ENCODE measurements at places on chromosomes 12 and 14.

GRCh38 chr14:91817566-91818325 is 49.6 kb downstream of the TC2N start:
- DNase-seq, result no peak

DNA sequence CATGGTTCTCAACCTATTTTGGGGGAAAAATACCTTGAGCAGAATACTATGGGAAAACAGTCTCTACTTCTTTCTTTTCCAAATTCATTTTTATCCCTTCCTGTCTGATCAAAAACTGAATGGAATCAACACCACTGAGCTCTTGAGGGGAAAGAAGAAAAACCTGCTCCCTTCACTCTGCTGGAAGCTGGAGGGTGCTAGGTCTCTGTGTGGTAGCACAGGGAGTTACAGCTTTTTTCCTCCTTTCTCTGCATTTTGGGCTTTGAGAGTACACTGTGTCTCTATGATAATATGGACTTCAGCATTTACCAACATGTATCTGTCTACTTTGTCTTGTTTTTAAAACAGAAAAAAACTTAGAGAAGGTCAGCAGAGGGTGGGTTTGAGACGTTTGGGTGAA is 417.2 kb upstream of the SYT1 start:
- DNase-seq, result no peak

DNA sequence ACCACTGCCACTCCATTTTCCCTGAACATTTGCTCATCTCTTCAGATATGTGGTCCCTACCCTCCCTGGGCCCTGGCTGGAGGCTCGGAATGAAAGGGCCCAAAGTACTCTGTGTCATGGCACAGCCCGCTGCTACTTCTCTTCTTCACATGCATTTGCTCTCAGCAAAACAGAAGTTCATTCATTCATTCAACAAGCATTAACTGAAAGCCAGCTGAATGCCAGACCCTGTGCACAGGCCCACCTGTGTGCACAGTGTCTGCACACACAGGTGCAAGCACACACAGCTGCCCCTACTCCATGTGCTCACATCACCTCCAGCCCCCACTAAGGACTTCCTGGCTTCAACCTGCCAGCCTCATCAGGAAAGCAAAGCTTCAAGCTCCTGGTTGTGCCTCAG is 7.8 kb downstream of the WNT1 start:
- DNase-seq, result no peak

GRCh38 chr12:31220633-31221550 is 105.1 kb downstream of the SINHCAF start:
- DNase-seq, result no peak

- DNase-seq, result no peak
Observed at GRCh38 chr14:24130380-24130716, at the start of gene FITM1. FITM1 (plus strand) TSS chr14:24130659; CDS start chr14:24131564, 905 bp downstream.

GRCh38 chr14:51121096-51121495 is 26.2 kb upstream of the TRIM9 start:
- DNase-seq, result no peak

- DNase-seq, result no peak
Observed at GRCh38 chr14:77039285-77040058, 11.0 kb upstream of the IRF2BPL start.

- no peak for DNase-seq
Observed at GRCh38 chr14:92458136-92459029, 55.2 kb upstream of the RIN3 start.

DNA sequence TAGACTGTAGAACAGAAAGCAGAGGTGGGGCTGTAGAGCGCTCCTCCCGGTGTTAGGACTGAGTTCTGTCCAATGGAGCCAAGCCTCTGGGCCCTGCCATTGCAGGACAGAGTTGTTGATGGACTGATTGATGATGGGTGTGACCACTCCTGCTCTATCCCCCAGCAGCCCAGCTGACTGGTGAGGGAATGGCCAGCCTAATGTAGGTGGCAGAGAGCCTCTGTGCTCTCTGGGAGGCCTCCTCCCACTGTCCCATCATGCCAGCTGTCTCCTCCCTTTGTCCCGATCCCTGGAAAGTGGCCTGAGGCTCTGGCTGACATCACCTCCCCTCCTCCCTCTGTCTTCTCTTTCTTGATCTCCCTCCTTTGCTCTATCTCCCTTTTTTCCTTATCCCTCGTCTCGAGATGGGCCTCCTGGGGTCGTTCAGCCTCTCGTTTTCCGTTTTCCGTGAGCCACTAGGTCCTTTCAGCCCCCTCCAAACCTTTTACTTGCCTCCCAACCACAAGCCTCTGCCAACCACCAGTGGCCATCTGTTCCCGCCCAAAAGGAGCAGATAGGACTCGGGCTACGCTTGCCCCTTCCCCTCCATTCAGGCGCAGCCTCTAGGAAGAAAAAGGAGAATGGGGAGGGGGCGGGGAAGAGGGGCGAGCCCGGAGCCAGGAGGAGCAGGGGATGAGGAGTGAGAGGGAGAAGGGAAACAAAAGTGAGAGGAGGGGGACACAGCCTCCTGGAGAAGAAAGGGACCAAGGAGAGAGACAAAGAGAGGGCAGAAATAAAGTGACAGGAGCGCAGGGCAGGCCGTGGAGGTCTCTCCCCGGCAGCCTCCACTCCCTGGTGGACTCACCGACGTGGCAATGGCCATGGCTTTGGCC is 572 bp downstream of the EFS start:
- no peak for DNase-seq

DNA sequence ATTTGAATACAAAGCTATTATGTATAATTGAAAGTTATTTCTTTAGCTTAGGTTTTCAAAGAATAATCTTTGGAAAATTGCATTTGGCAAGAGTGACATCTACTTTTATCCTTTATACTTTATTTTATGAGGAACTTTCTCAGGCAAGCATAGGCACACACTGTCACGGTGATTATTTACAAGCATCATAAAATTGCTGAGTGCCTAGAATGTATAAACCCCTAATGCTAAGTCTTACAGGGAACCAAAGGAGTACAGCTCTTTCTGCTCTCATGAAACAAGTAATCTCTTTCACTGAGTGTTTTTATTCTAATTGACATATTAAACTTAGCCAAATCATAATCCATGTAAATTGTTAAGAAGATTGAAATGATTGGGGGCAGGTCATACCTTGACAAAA is 154.9 kb downstream of the FSCB start:
- no peak for DNase-seq

DNA sequence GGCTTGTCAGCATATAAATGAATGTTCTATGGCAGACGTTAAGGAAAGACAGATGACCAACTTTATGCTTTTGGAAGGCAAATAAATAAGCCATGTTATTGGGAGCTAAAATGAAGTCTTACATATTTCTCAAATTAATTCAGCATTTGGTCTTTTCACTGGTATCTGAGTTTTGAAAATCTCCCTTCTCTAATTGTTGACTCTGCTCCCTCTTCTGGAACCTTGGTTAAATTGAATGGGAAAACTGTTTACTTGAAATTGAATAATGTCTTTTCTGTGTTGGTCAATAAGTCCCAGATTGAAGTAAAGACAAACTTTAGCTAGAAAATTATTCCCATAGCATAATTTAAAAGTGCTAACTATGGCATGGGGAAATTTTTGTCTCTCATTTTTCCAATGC is 38.7 kb downstream of the LGR5 start:
- no peak for DNase-seq

DNA sequence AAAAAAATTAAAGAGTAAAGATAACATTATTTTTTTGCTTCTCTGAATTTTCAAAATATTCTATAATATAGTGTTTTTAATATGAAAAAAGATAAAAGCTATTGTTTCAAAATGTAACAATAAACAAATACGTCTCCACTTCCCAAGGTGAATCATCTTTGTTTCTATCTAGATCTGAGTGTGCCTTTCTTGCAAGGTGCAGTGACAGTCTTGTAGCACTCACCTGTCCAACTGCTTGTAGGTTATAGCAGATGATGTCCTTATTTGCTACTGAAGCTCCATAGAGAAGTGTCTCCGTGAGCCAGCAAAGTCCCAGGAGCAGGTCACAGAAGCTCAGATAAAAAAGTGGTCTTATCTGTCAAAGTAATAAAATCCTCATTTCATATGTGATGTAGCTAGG is 21.4 kb downstream of the TMEM116 start:
- no peak for DNase-seq

DNA sequence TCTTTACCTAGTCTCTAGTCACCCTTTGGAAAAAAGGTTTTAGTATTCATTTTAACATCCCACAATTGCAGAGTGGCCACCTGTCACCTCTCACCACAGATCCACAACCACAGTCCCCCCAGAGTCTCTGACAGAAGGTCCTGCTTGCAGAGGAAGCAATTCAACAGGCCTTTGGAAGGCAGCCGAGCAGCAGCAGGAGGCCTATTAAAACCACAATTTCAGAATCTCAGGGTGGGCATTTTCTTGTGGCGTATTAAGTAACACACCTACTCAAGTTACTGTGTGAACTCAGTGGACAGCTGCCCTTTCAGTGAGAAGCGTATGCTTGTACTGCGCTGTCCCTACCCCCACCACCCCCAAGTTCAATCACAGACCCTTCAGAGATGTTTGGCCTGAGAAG is 234.0 kb upstream of the HMGA2 start:
- DNase-seq, result no peak

GRCh38 chr12:23942841-23943240 is 6.6 kb downstream of the SOX5 start:
- DNase-seq, result no peak

DNA sequence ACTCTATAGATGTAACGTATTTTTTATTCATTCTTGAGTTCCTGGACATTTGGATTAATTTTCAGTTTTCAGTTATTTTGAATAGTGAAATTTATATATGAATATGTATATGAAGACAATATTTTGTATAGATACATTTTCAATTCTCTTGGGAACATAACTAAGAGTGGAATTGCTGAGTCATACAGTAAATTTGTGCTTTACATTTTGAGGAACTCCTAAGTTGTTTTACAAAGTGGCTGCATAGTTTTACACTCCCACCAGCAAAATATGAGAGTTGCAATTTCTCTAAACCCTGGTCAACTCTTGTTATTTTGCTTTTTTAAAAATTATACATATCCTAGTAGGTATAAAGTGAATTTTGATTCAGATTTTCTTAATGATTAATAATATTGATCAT is 1838.6 kb upstream of the SEL1L start:
- no peak for DNase-seq

DNA sequence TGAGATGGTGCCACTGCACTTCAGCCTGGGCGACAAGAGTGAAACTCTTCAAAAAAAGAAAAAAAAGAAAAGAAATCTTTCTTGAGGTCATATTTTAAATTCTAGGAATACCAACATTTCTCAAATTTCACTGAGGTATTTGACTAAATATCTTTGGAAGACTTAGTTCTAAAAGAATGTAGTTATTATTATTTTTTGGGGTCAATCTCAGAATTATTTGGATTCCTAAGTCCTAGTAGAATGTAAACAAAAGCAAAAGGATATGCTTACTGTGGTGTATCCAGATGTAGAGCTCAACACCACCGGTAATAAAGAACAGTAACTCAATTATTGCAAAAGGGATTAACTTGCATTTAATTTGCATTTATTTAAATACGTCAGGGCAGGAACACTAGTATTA is 25.0 kb downstream of the PRICKLE1 start:
- no peak for DNase-seq

GRCh38 chr12:4246116-4246515 is 27.4 kb upstream of the CCND2 start:
- no peak for DNase-seq

DNA sequence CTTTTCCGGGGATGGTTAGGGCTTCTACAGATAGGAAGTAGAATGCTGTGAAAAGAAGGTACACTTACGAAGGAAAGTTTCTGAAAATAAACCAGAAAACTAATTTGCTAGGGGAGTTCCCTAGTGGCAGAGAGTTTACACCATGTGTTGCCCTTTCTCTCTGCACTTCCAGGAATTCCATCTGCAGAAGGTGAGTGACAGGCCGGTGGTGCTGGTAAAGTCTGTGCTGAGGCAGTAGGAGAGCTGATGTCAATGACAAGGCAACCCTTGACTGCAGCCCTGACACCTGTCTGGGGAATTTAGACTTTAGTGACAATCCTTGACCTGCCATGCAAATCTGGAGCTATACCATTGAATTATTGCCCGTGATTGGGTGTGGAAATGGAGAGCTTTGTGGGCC is 687.8 kb downstream of the NRXN3 start:
- no peak for DNase-seq

DNA sequence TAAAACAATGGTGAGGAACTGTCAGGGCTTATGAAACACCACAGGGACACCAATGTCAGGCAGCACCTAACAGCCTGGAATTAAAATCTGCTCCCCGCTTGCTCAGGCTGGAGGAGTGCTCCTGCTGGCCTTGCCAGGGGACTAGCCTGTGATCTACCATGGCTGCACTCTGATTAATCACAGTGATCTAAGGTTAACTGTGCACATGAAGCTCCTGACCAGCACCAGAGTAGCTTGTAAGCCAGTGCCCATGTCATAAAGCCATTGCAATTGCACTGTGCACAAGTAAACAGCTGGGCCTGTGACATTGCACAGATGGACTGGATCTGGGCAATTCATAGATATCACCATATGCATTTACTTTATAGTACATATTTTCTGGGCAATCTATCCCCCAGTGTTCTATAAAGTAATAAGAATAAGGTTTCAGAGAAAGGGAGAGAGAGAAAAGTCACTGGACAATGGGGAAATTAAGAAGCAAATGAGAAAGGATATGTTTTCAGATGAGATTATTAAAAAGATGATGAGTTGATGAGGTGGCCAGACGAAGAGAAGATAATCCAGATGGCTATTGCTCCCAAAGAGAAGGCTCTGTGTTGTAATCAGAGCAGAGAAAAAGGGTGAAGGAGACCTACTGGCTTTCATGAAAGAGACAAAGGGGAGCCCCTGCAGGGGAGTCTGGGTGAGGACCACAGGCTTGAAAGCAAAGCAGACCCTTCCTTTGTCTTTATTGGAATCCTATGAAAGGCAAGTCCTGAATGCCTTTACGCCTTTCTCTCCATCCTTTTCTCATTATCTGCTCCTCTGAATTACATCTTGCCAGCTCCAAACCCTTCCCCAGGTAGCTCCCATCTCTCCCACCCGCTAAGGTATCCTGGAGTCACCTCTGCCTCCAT is 145.8 kb downstream of the SLC38A6 start:
- DNase-seq, result no peak

- DNase-seq, result no peak
Observed at GRCh38 chr12:19409376-19409775, 29.9 kb upstream of the AEBP2 start.

DNA sequence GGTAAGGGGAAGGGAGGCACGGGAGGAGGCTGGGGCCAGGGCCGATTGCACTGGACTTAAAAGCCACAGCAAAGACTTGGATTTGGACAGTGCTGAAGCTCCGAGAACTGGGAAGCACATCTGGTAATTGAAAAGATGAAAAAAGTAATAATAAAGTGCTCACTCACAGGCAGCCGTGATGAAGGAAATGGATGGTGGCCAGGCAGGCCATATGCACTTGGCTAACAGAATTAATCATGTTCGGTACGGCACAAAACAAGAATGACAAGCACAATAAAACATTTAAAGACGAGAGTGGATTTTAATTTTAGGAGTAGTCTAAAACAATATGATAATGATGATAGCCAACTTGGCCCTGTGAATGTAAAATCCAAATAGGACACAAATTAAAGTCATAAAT is 154.3 kb downstream of the VRK1 start:
- DNase-seq, result no peak

DNA sequence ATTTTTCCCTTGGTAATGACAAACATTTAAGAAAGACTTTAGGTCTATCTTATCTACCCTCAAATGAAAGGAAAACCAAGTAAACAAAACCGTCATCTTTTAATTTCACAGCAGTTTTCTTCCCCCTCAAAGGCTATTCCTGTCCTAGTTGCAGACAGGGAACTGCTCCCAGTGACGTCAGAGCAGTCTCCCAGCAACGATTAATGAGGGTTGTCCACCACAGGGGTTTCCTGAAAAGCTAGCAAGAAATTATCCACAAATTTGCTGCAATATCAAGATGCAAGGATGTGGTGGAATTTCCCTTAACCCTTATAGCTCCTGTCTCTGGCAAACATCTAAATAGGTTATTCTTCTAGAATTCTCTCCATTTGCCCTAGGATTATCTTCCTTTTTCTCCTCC is 89.1 kb upstream of the STAC3 start:
- DNase-seq, result no peak

Data from activated CD4-positive, CD25-positive, alpha-beta regulatory T cell (primary cell).